HT-29 (cell line): ENCODE measurements at places on chromosomes 3 and 15. TPM values are rescaled to one million over a fixed set of nuclear protein-coding genes. Genes with fewer than 3 reads are reported as not detected.

GRCh38 chr15:60829416-60829815, 350.5 kb upstream of the ICE2 start:
- DNase-seq = no peak

DNA sequence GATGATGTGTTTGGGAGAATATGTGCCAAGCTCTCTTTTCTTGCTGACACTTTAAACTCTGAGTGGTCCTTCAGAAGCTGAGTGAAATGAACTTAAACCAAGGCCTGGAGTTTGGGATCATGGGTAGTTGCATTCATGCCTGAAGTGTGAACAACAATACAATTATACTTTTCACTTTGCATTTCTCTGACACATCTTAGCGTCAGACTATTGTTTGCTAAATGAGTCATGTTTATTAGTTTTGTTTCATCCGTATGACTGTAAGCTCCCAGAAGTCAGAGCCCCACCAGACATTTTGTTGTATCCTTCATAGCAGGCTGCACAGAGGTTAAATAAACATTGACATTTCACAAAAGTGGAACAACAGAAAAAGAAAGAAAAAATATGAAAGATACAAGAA, 542.6 kb downstream of the TUSC7 start:
- DNase-seq = peak; percentile 32

DNA sequence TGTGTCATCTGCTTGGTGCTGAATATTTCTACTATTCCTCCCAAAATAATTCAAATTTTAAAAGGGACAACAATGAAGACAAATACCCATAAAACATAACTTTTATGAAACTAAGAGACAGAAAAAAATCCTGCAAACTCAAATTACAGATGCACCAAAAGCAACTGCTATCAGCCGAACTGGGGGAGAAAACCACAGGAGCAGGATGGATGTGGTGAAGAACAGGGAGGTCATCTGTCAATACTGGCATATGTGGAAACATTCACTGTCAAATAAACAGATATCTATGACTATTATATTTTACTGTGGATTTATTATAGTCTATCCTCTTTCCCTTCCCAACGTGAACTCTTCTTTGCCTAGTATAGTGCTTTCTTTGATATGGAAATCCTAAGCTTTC, 53.3 kb upstream of the CPOX start:
- no peak for DNase-seq

DNA sequence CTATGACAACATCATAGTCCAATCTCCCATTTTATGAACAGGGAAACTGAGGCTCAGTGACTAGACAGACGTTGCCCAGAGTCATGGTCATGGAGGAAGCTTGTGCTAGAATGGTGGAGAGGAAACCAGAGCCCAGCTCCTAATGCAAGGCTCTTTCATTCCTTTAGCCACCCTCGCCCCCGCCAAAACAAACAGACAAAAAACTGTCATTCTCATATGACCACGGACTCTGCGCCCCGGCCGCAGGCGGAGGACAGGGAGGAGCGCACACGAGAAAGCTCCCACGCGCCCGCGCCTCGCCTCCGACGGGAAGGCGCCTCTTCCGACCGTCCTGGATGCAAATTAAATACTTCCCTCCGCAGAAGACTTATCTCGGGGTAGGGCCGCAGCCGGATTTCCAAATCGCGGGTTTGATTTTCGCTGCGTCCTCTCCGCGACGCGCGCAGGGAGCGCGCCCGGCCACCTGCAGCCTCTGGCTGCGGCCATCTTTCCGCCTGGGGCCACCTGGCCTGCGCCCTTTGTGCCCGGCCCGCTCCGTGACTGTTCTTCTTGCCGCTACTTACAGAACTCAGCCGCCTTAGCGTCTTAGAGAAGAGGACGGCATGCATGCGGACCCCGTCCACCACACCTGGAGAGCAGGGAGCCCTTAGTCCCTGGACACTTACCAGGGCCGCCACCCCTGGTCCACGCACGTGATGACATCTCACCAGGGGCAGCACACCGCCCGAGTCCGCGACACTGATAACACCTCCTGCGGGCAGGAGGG, 670 bp upstream of the ATP13A3 start:
- DNase-seq = no peak

Gene TRIM42
- total RNA-seq = not detected in 2 replicates
